ENCODE measurements at places on chromosomes 2 and 18.

DNA sequence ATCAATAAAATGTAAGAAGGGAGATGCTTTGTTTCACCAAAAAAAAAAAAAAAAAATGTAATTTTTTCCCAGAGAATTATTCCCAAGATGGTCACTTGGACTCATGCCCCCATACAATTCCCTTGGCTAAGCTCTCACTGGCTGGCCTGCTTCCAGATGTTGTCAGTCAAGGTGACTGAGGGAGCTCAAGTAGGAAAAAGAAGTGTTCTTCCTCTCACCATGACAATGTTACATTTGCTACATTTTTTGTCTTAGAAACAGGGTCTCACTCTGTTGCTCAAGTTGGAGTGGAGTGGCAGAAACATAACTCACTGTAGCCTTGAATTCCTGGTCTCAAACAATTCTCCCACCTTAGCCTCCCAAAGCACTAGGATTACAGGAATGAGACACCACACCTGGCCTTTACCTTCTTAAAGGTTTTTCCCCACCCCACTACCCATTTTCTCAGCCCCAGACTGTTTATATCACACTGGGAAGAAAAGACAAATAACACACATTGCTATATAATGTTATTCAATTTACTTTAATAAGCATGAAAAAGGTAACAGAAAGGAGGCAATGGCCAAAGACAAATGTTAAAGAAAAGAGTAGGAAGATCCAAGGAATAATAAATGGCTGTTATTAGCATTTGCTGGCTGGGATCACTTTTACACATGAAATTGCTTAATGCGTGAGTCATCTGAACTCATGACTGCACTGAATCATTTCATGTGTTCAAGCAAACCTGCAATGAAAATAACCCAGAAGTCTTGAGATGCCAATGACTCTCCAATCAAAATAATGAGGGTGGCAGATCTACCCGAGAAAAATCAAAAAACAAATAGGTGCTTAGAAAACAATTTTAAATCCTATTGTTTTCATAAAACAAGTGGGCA lies 45.2 kb downstream of the ACVR1 start:
- DNase-seq, result no peak

GRCh38 chr2:28267282-28267681 lies 125.4 kb upstream of the FOSL2 start:
- no peak for DNase-seq

DNA sequence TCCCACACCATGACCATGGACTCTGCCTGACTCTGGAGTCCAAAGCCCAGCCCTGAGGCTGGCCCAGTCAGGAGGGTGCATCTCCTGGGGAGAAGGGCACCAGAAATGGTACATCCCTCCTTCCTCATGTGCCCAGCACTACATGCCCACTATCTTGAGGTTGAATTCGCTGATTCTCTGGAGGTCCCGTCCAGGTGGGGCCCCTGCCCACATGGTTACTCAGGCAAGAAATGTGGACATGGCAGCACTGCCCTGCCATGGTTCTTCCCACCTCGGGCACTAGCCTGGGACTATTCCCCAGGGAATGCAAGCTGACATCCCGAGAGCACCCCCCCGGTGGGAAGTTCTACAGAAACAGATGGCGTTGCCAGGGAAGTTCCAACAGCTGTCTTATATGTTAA lies 15.3 kb upstream of the HES6 start:
- no peak for DNase-seq

DNA sequence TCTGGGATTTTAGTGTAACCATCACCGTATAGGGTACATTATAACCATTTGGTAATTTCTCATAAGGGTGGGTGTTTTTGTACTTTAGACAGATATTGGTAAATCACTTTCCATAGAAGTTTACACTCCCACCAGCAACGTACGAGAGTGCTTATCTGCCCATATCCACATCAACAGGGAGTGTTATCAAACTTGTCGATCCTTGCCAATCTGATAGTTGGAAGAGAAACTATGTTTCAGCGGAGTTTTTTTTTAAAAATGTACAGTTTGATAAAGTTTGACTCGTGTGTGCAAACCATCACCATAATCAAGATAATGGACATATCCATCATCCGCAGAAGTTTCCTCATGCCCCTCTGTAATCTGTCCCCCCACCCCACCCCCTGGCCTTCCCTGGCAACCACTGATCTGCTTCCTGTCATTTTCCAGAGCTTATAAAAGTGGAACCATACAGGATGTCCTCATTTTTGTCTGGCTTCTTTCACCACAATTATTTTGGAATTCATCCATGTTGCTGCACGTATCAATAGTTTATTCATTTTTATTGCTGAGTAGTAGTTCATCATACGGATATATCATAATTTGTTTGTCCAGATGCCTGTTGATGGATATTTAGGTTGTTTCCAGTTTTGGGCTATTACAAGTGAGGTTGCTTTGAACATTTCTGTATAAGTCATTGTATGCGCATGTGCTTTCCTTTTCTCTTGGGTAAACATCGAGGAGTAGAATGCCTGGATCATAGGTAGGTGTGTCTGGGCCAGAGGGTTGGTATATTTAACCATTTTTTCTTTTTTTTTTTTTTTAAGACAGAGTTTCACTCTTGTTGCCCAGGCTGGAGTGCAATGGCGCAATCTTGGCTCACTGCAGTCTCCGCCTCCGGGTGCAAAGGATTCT lies 18.6 kb downstream of the GLI2 start:
- DNase-seq, result no peak

- no peak for DNase-seq
Observed at GRCh38 chr2:10246831-10247230, 55.9 kb upstream of the HPCAL1 start.

GRCh38 chr2:236173729-236174607 lies 5.8 kb upstream of the GBX2 start:
- DNase-seq, result no peak

DNA sequence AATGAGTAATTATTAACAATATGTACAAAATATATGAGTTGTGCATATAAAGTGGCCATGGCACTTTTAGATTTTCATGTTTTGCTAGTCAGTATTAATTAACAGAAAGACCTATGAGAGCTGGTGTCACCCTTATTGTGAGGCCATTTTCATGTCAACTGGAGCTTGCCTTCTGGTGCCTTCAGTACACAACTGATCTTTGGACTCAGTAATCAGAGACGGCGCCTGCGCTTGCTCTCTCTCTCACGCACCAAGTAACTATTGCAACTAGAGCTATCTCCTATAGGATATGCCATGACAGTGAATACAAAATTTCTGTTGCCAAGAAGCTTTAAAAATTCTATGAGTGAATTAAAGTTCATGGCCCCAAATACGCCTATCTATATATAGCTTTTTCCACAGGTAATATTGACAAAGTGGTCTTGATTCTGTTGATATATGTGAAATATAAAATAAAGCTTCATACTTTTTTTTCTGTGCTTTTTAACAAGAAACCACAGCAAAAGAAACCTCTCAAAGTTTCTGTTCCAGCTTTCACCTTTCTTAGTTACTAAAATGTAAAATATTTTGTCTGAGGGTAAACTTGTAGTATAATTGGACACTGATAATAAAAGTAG lies 2.9 kb downstream of the SERTAD2 start:
- DNase-seq, result no peak

- DNase-seq, result no peak
Observed at GRCh38 chr2:18455236-18455862, 105.1 kb downstream of the RDH14 start.

- DNase-seq, result no peak
Observed at GRCh38 chr2:64327129-64327509, 126.8 kb upstream of the LGALSL start.

DNA sequence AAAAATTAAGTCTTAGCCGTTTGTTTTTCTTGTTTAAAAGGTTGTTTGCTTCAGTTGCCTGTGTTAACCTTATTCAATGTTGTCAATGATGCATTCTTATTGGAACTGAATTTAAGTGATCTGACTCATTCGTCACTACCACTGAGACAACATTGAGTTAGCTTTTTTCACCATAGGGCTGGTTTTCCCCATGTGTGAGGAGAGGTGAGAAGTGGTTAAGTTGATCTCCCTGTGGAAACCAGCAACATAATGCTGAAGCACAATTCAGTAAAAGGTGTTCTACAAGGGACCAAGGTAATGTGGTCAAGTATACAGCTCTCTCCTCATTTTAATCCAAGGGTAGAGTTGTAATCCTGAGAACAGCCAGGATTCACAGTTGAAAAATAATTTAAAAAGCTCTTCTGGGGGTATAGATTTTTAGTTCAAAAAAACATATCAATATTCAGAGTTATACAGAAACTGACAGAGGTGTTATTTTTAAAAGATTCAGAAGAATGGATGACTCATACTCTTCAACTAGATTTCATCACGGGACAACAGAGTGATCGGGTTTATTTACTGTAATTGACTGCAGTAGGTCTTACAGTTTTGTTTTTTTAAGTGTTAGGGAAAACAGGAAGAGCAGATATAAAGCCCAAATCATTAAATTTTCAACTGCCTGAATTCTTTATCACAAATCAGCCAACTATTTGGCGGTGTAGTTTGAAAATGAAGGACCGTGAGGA lies 12.6 kb downstream of the NOP58 start:
- no peak for DNase-seq

DNA sequence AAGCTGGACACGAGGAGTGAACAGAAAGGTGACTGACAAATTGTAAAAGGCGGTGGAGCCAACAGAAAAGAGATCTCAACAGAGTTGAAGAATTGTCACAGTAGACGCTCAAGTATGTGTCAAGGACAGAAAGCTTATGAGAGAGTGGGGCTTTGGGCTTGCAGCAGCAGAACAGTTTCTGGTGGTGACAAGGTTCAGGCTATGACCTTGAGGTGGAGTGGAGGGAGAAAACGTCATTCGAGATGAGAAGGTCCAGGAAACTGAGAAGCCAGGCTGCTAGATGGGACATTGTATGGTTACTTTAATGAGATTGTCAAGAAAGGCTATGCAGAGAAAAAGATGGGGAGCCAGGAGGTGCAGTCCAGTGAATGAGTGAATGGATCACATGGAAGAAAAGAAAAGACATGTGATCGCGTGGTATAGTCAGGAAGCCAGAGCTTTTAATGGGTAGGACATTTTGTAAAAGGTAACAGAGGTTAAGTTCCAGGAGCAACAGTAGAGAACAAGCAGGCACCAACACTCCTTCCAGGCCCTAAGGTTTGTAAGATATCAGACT lies 91.1 kb upstream of the EPC2 start:
- DNase-seq, result no peak

DNA sequence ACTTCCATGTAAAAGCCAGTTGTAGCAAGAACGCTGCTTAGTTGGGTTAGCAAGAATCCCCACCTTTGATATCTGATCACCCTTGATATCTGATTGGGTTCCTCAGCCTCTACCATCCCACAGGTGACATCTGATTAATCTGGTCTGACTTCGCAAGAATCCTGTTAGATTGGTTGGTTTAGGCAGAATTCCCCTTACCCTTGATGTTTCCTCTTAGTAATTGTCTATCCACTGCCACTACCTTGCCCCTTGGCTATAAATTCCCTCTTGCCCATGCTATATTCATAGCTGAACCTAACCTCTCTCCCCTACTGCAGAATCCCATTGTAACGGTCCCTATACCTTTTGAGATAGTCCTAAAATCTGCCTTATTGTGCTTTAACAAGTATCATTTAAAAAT lies 33.1 kb downstream of the PRKRA start:
- DNase-seq, result no peak

DNA sequence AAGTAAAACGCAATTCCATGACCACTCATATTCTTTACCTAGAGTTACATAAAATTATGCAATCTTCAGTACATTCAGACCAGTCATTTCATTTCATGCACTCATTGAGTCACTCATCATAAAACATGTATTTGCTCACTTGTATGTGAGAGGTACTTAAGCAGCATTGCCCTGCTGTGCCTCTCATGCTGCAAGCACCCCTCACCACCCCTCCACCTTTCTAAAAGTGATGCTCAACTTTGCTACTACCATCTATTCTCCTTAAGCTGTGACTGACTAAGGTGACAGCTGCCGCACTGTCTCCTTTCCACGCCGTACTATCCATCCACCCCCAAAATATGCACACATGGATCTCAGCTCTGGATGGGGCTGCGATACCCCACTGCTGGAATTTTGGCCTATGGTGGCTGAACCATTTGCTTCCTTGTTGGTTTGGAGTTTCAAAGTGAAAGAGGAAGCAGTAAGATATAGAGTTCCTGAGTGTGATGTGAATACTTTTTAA lies 7.2 kb downstream of the ARHGAP25 start:
- no peak for DNase-seq

DNA sequence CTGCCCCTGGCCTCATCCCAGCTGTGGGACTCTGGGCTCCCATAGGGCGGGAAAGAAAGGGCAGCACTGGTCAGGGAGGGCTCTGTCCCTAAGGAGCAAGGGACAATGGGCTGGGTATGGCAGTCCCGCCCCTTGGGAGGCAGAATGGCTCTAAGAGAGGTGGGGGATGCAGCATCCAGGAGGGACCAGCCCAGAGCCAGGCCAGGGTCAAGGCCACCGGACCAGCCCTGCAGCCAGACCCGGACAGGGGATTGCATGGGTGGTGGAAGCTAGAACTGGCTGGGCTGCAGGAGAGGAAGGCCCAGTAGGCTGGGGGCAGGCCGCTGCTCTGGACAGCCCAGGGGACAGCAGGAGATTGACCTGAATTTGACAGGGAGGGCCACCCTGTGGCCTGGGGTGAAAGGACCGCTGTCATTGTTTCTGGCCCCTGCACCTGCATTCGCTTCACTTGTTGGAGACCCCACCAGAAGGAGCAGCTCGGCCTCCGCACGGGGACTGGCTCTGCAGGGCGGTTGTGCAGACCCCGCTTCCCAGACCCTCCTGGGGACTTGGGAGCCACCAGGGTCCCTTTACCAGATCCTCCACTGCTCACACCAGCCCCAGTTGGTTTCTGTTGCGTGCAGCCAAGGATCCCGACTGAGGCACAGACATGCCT lies 14.6 kb downstream of the RAMP1 start:
- DNase-seq, result no peak

- no peak for DNase-seq
Observed at GRCh38 chr2:69437751-69438154, 518 bp upstream of the NFU1 start.

Measured in activated T-cell treated with anti-CD3 and anti-CD28 coated beads for 24 hours (primary cell).